ENCODE measurements at places on chromosomes 5 and 9.

- DNase-seq, result no peak
Measured at GRCh38 chr5:77083088-77083487, 4.0 kb downstream of the ZBED3 start.

GRCh38 chr5:69034898-69035297 lies 58.9 kb upstream of the SLC30A5 start:
- no peak for DNase-seq

- no peak for DNase-seq
Measured at GRCh38 chr5:116736671-116737070, 162.0 kb upstream of the SEMA6A start.

DNA sequence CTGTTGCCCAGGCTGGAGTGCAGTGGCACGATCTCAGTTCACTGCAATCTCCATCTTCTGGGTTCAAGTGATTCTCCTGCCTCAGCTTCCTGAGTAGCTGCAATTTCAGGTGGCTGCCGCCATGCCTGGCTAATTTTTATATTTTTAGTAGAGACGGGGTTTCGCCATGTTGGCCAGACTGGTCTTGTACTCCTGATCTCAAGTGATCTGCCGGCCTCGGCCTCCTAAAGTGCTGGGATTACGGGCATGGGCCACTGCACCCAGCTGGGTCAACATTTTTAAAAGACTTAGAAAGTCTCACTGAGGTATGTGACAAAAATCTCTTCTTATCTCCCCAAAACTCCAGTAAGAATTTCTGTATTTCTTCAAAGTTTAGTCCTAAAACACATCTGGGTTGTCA lies 211.6 kb downstream of the CTNND2 start:
- no peak for DNase-seq

DNA sequence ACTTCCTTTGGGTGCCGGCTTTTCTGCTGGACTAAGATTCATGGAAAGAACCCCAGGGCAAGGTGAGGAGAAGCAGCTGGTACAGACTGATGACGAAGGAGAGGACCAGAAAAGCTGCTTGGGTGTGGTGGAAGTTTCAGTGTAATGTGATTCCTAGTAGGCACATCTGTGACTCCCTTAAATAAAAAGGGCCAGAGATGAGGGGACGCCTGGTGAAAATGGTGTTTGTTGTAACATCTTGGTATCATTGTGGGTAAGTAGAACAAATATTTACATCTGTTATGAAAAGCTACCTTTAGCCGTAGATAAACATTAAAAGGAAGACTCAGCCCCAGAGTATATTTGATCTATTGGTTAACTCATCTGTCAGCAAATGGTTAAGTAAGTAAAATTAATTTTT lies 33.8 kb downstream of the OTULINL start:
- DNase-seq, result no peak

DNA sequence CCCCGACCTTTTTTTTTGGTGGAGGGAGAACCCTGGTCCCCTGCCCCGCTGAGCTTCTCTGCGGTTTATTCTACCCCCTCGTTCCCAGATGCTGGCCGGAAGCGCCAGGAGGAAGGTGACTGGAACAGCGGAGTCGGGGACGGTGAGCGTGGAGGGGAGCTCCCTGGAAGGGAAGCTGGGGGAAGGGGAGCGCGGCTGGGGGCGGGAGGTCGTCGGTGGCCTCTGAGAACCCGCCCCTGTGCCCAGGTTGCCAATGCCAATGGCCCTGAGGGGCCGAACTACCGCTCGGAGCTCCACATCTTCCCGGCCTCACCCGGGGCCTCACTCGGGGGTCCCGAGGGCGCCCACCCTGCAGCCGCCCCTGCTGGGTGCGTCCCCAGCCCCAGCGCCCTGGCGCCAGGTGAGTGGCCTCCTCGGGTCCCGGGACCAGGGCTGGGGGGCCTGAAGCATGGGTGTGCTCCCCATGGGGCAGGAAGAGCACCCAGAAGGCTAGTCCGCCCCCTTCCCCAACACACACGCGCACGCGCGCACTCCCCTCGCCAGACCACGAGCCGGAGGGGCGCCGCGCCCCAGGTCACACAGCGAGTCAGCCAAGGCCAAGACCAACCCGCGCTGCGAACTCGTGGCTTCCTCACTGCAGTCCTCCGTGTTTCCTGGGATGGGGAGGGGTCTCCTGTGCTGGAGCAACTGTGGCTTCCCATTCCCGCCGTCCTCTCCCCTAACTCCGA lies 10.6 kb downstream of the MYOZ3 start:
- DNase-seq, result no peak

- DNase-seq, result no peak
Measured at GRCh38 chr5:103114440-103114839, 5.5 kb downstream of the GIN1 start.

DNA sequence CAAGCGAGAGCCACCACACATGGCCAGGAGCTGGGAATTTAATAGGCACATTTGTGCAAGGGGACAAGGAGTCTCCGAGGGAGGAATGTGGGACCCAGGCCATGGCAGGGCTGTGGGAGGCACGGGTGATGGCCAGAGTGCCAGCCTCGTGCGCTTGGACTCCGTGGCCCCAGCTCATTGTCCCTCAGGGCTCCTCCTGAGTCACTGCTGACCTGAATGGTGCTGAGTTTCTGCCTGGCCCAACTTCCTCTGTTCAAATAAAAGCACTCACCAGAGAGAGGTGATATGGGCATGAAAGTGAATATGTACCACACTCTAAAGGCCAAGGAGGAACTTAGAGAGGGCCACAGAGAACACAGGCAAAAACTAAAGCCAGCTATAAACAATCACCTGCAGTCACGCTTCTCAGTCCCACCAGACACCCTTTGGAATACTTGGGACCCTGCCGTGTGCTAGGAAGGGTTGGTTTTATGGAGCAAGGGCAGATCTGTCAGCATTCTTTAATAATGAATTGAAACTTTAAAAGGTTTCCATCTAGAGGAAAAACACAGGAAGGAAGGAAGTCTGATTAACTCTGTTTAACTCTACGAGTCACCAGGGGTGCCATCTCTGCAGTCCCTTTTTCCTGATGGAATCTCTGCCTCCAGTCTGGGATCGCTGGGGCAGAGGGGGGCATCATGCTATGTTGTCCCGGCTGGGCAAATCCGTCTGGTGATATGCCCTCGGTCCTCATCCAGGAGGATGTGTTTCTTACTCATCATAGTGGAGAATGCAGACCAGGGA lies 25.1 kb upstream of the UBE2QL1 start:
- DNase-seq, result no peak

Data from hematopoietic multipotent progenitor cell treated with erythropoietin and hydrocortisone succinate and interleukin-3 and kit ligand, for 6 days (in vitro differentiated cells).